ENCODE measurements at places on chromosomes 7 and 10.

DNA sequence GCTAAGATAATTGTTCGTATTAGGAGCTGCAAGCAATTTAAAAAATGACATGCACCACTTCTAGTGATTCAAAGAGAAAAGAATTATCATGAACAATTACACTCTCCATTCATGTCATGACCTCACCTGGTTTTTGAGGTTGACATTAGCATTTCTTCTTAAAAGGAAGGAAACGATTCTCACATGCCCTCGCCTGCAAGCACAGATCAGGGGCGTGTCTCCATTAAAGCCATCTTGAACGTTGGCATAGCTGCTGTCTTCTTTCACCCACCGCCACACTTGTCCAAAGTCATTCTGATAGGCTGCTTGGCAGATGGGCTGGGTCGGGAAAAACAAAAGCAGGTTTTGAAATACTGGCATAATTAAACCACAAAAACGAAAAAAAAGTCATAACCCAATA is 19.9 kb downstream of the ANKRD22 start:
- H3K27me3 ChIP-seq: no peaks in the 10 kb centered on the region
- no peak overlapping the region for H3K27ac ChIP-seq
- DNase-seq: no peak
- no peaks in the 10 kb centered on the region for H3K4me1 ChIP-seq

DNA sequence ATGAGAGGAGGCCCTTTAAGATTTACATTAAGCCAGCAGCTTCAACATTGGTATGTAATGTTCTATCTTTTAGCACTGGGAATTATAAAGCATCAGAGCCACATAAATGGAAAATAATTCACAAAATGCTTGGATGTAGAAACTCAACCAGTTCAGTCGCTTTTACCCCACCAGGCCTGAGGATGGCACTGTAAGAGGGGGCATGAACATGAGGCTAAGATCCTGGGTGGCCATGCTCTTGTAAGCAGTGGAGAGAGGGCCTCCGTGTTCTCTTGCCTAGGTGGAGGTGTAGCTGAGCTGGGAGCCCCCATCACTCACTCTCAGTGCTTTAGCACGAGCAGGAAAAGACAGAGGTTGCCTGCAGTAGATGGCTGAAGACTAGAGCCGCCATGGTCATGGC is 238.8 kb downstream of the FANK1 start:
- no peaks in the 10 kb centered on the region for H3K27me3 ChIP-seq
- no peaks in the 10 kb centered on the region for H3K36me3 ChIP-seq
- H3K27ac ChIP-seq: no peak overlapping the region
- DNase-seq: no peak
- no peaks in the 10 kb centered on the region for H3K4me1 ChIP-seq
- H3K4me3 ChIP-seq: no peak overlapping the region

- no peaks in the 10 kb centered on the region for H3K36me3 ChIP-seq
- H3K27ac ChIP-seq: no peak overlapping the region
- H3K27me3 ChIP-seq: no peaks in the 10 kb centered on the region
- no peak for DNase-seq
- no peak overlapping the region for H3K4me3 ChIP-seq
These were observed 28.3 kb upstream of the PRSS1 start for GRCh38 chr7:142720986-142721385.

- peaks cover 76% of the 10 kb centered on the region for H3K27me3 ChIP-seq
- no peak for DNase-seq
- H3K27ac ChIP-seq: no peak within 1 kb of the TSS
- H3K4me3 ChIP-seq: peak within 1 kb of the TSS; percentile 18
- H3K36me3 ChIP-seq: no peaks in the 10 kb centered on the region
- peaks cover 25% of the 10 kb centered on the region for H3K4me1 ChIP-seq
These were observed at the start of gene KCP for GRCh38 chr7:128910569-128910945. TSS of gene KCP (minus strand) at chr7:128910709. CDS start at chr7:128910676, 33 bp downstream.

DNA sequence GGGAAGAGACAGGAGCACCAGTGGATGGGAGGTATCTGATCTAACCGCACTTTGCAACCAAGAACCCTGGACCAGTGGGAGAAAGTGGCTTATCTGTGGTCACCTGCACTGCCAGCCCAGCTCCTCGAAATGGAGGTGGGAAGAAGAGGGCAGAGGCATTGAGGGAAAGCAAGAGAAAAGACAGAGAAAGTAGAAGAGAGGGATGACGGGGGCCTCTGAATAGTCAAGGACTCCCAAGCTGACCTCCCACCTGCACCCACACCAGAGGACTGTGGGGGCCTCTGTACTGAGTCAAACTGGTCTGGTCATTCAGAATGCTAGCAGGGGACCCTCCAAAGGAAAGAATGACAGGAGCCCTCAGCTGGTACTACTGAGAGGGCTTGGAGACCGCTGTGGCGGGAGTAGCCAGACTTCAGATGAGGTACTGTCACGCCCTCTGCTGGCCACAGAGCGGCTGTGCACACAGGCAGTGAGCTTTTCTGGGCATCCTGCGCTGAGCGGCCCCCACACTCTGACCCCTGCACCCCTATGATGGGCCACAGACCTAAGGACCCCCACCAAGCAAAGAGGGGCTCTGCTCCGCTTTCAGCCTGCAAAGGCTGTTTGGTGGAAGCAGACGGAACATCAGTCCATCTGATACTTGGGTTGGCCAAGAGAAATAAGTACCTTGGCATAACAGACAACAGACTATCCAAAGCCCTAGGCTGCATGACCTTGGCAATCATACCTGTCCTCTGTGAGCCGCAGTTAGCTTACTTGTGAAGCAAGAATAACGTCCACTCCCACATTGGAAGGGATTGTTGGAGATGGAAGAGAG is 112.9 kb downstream of the COL13A1 start:
- DNase-seq: peak; percentile 57
- no peaks in the 10 kb centered on the region for H3K36me3 ChIP-seq
- no peak overlapping the region for H3K4me3 ChIP-seq
- no peaks in the 10 kb centered on the region for H3K27me3 ChIP-seq

GRCh38 chr10:77159538-77160110 is 478.0 kb downstream of the KCNMA1 start:
- no peaks in the 10 kb centered on the region for H3K36me3 ChIP-seq
- H3K27ac ChIP-seq: peak overlapping the region; percentile 62
- no peaks in the 10 kb centered on the region for H3K27me3 ChIP-seq
- no peaks in the 10 kb centered on the region for H3K4me1 ChIP-seq
- no peak overlapping the region for H3K4me3 ChIP-seq
- DNase-seq: no peak

- H3K4me1 ChIP-seq: no peaks in the 10 kb centered on the region
- no peak overlapping the region for H3K4me3 ChIP-seq
- H3K36me3 ChIP-seq: peaks cover 3% of the 10 kb centered on the region
- H3K27ac ChIP-seq: no peak overlapping the region
- H3K27me3 ChIP-seq: no peaks in the 10 kb centered on the region
These were observed 55.0 kb downstream of the TRIM24 start for GRCh38 chr7:138515001-138515528.

GRCh38 chr10:14691359-14691758 is 83.3 kb downstream of the FAM107B start:
- H3K36me3 ChIP-seq: no peaks in the 10 kb centered on the region
- no peak overlapping the region for H3K27ac ChIP-seq
- no peak overlapping the region for H3K4me3 ChIP-seq
- DNase-seq: no peak

DNA sequence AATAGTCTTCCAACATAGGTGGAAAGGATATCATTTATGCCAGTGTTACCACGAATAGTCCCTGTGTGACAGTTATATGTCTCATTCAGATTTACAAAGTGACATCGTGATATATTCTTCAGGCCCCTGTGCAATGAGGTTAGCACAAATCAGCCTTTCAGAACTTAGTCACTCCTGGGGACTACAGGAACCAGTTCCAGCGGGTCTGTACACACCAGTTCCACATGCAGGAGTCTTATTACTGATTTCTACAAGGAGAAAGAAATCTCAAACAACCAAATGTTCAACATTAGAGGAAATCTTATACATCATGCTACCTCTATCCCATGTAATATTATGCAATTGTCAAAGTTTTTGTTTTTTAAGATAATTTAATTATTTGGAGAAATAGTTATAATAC is 4.4 kb upstream of the WDR91 start:
- no peaks in the 10 kb centered on the region for H3K27me3 ChIP-seq
- no peak overlapping the region for H3K27ac ChIP-seq
- no peak overlapping the region for H3K4me3 ChIP-seq
- no peaks in the 10 kb centered on the region for H3K36me3 ChIP-seq
- no peak for DNase-seq
- peaks cover 3% of the 10 kb centered on the region for H3K4me1 ChIP-seq

Data from tibial nerve (tissue), 4 donors.